Stimulated activated CD4-positive, alpha-beta T cell treated with anti-CD3 and anti-CD28 coated beads, Interleukin-1b, Interleukin-23, amount 100 ng/mL, for 1 hour (primary cell): ENCODE measurements at places on chromosomes 3 and 15.

DNA sequence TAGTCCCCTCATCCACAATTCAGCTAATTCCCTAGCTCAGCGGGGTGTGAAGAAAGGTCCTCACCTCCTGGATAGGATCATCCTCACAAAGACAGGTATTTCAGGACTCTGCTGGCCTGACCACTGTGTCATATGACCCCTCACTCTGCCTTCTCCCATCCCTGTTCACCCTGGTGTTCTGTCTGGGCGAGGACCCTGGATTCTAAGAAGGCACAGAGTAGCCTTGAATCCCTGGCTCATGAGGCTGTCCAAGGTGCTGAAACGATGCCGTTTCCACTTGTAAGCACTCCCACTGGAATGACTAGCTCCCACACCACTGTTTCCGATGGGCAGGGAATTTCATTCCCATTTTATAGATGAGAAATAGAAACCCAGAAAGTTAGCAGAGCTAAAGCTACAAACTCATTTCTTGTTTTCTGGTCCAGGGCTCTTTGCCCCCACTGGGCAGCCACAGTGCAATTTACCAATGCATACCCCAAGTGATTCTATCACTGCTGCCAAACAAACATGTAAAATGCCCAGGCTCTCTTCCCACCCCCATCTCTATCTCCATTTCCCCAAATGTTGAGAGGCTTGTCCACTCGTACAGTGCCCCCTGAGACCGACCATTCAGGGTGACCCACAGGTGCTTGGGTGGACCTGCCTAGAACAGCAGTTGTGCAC lies 83.2 kb downstream of the RAB11A start:
- no peak for DNase-seq

DNA sequence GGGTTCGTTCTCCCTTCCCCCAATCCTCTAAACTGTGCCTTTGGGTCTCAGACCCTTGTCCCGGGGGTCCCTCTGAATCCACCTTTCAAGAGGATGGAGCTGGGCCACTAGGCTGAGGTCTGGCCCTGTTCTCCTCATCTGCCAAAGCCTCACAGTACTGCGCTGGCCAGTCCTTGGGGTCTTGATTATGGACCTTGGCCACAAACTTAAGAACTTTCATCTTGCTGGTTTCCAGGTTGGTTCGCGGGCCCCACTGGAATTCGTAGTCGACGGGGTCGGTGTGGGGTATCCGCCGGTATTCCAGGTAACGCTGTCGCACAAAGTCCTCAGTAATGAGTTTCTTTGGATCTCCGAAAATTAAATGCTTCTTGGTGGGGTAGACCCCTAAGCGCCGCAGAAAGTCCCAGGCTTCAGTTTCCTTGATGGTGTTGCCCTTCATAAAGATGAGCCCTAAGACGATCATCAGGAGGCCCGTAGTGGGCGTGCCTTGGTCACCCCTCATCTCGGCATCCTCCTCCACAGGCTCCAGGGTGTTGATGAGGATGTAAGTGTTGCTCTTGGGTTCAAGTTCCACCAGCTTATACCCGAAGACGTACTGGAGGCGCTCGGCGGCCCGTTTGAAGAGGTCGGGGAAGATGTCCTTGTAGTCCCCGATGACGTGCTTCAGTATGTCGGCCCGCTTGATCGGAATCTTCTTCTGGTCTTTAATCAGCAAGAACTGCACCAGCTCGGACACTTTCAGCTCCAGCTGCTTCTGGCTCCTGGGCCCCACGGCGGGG lies 727 bp downstream of the NSMCE3 start:
- peak; percentile 6 for DNase-seq

DNA sequence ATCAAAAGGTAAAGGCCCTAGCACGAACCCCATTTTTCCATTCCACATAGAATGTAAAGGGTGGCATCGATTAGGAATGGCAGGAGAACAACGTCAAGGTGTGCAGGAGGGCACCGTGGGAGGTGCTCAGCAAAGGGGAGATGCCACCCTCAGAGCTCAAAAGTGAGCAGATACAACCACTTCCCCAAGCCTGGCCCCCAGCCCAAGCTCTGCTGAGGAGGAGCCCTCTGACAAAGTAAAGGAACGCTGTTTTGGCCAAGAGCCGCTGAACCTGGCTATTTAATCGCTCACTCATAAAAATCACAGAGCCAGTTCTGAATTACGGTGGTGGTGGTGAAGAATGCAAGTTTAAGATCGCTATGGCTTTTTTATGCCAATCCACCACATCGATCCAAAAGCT lies 12.4 kb downstream of the GNB5 start:
- no peak for DNase-seq

DNA sequence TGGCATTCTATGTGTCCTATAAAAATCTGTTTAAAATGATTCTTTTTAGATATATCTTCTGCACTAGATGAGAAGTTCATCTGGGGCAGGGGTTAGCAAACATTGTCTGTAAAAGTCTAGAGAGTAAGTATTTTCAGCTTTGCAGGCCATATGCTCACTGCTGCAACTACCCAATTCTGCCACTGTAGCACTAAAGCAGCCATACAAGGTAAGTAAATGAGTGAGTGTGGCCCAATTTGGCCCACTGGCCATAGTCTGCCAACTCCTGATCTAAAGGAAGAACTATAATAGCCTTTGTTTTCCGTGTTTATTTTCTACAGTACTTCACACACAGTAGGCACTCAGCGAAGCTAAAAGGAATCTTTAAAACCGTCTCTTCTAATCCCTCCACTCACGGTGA lies 42.3 kb downstream of the DLG1 start:
- DNase-seq: no peak

DNA sequence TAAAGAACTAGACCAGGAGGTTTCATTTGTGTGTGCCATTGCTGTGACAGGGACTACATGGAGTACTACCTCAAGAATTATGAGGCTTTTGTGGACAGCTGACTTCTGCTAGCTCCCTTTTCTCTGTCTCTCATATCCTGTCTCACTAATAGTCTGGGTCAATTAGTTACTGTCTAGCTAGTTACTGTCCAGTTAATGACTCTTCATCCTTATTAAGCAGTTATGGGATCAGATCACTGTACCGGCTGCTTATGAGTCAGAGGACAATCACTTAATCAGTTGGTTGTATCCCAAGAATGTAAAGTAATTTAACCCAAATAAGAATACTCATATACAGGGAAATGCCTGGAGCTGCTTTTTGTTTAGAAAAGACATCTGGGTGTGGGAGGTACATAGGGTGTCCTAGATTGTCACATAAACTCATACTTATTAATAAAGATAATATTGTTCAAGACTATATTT lies 158.0 kb downstream of the CDIN1 start:
- no peak for DNase-seq

GRCh38 chr3:101878589-101878988 lies 29.3 kb downstream of the NFKBIZ start:
- DNase-seq: no peak
